ENCODE measurements at places on chromosomes 2 and 18.

- DNase-seq = no peak
Measured at GRCh38 chr18:6830916-6831315, 101.4 kb downstream of the ARHGAP28 start.

DNA sequence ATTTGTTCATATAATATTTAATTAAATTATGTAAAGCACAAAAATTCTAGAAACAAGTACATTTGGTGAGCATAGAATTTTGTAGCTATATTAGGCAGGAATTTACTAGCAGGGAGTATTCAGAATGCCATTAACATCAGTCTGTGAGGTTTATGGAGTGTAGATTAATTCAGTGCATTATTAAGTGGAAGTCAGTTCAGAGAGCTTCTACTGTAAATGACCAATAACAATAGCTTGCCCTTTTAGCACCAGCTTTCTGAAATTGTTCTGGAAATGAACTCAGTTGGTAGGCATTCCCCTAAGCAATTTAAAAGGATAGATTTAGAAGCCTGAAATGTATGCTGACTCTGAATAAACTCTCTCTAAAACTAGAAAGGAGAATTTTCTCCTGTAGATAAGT lies 208.2 kb upstream of the CNTNAP5 start:
- DNase-seq = no peak

DNA sequence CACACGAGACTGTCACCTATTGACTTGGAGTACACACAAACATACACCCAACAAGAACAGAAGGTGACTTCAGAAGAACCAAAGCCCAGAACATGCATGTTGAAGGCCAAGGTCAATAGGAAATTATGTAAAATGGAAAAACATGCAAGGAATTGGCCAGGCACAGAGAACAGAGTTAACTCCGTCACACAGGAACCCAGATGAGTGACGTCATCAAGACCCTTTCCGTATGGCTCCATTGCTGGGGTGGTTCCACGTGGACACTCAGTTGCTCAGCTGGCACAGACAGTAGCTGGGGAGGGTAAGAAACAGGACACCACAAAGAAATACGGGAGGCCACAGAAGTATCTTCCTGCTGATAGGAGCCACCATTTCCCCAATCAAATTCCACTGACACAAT lies 18.4 kb downstream of the SOX11 start:
- no peak for DNase-seq

GRCh38 chr2:62144689-62145477 lies 51.0 kb upstream of the B3GNT2 start:
- DNase-seq = no peak

GRCh38 chr2:57141269-57141668 lies 905.3 kb upstream of the VRK2 start:
- DNase-seq = no peak

- no peak for DNase-seq
Measured at GRCh38 chr2:50492477-50492851, 539.5 kb downstream of the NRXN1 start.

DNA sequence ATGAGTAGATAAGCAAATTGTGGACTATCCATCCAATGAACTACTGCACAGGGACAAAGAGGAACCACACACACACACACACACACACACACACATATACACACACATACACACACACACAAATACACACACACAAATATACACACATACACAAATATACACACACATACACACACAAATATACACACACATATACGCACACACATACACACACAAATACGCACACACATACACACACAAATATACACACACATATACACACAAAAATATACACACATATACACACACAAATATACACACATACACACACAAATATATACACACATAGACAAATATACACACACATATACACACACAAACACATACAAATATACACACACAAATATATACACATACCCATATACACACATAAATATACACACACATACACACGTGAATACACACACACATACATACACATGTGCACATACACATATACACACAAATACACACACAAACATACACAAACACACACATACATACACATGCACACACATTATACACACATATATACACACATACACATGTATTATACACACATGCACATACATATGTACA lies 19.8 kb upstream of the EFHD1 start:
- no peak for DNase-seq

DNA sequence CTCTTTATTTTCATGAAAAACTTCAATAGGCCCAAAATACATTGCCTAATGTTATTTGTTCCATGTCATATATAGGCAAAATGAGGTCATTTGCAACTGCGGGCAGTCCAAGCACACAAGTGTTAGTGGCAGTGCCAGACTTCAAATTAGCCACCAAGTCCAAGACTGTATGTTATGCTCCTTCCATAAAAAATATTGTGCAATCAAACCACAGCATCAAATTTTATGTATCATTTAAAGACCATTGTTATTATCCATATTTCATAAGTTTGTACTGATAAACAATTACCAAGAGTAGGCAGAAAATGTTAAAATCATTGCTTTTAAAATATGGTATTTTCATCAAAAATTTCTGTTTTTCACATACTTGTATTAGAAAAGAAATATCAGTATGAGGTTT lies 54.1 kb downstream of the XIRP2 start:
- no peak for DNase-seq

DNA sequence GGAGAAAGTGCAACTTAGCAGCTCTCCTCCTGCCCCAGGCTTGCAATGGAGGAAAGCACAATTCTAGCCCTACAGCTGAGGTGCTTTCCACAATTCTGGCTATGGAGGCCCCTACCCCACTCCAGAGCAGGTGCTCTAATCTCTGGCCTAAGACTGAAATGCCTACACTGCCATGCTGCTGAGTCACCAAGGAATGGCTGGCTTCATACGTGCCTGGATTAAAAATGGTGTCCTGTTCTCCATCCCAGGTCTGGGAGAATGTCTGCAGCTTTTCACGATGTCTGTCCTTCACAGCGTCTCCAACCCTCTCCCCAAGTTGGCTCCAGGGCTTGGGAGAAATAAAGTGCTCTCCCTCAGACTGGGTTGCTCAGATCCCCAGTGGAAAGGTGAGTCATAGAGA lies 48.5 kb downstream of the MBOAT2 start:
- DNase-seq = no peak

- DNase-seq = no peak
Measured at GRCh38 chr2:59900728-59901452, 652.6 kb downstream of the BCL11A start.

- DNase-seq = no peak
Measured at GRCh38 chr2:95359501-95359930, 43.0 kb upstream of the FAHD2A start.

GRCh38 chr18:9609190-9609589 lies 5.2 kb downstream of the PPP4R1 start:
- no peak for DNase-seq

GRCh38 chr2:231929961-231930592 lies 3.9 kb upstream of the NPPC start:
- DNase-seq = no peak

DNA sequence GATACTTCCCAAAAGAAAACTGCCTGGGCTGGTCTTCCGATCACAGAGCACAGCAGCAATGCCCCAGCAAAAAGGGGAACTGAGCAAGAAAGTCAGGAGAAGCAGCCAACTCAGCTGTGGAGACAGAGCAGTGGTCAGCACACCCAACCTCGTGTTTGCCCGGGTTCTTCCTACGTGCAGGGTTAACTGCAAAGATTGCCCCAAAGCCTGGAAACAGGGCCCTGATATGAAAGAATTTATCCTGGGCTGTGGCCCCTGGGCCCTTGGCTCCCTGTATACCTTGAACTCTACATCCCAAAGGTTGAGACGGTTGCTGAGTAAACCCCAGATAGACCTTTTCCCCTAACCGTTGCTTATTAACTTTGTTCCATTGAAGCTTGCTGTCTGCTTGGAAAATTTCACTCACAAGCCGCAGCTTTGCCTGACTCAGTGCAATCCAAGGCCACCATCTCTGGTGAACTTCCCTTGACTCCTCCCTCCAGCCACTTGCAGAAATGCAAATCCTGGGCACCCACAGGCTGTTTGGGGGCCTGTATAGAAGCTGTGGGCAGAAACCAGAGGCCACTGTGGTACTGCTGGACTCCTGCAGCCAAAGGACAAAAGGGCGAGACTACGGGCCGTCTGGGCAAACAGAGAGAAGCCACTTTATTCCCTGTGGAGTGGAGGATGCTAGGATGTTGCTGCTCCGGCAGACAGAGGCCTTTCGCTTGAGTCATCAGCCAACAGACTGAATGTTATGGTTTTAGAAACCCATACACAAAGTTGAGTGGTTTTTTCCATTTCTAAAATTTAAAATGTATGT lies 18.2 kb downstream of the NRP2 start:
- DNase-seq = no peak

- DNase-seq = peak; percentile 52
Measured at GRCh38 chr2:202376460-202377206, 506 bp downstream of the BMPR2 start.

DNA sequence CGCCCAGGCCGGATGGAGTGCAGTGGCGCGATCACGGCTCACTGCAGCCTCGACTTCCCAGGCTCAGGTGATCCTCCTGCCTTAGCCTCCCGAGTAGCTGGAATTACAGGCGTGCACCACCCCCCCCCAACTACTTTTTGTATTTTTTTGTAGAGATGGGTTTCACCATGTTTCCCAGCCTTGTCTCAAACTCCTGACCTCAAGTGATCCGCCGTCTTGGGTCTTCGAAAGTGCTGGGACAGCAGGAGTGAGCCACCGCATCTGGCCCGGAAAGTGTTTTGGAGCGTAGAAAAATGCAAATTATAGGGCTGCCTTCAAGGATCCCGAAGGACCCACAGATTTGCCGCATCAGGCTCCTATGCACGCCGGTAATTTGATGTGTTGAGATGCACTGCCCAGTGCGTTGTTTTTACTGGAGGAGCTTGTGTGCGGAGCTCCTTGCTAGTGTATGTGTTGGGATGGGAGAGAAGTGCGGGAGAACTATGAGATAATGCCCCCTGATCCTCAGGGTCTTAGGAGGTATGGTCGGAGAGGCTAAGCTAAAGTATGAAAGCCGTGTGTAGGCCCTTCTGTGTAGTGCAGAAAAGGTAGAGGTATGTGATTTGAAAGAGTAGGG lies 1.2 kb upstream of the CLASP1 start:
- peak; percentile 37 for DNase-seq

DNA sequence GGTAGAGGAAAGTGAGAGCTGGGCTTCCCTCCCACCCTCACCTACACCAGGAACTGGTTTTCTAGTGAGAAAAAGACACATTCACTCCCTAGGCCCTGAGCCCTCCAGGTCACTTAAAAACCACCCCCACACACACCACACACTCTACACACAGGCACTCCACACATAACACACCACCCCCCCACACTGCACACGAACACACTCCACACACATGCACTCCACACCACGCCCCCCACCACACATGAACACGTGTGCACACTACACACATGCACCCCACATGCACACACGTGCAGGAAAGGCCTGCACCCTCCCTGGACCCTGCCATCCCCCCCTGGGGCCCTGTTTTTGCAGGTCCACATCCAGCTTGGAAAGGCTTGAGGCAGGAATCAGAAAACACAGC lies 67.6 kb downstream of the RALBP1 start:
- no peak for DNase-seq

- DNase-seq = peak; percentile 62
Measured at GRCh38 chr18:51153659-51154371, 43.7 kb downstream of the MEX3C start.

DNA sequence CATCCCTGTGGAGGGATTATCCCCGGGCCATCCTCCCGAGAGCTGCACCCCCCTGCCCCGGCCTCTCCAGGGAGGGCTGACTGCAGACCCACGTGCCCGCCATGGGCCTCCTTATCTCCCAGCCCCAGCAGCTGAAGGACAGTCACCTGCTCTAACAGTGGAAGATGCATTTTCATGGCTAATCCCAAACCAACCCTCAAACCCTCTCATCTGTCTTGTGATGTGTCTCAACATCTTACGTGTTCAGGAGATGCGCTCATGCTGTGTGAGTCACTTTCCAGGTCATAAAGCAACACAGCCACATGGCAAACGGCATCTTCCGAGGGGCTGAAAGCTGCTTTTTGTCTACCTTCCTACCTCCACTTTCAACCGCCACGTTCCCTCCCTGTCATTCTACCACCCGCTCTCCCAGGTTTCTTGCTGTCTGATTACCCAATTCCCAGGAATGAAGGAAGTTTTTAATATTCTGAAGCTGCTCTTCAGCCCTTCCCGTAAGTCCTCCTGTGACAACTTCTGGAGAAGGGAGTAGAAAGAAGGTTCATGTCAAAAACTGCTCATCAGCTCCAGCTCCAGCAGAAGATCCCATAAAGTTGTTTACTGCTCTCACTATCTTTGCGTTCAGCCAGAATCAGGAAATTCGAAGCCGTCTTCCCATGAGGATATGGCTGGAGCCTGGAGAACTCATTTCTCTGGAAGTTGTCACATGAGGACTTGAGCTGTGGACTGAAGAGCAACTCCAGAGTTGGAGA lies 54.5 kb downstream of the MBP start:
- DNase-seq = no peak

DNA sequence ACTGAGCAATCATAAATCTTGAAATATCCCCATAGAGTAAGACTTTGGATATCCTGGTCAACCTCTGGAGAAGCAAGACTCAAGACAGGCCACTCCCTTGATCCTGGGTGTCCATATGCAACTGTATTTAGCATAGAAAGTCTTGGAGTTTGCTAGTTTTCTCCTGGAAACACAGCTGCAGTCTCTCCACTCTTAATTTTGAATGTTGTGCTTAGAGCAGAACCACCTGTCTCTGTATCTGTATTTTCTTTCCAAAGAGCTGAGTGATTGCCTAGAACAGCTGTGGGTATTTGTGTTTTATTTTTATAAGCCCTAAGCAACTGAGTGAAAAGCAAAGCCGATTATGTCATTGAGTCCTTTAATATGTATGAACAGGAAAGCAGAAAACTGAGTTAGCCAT lies 64.1 kb upstream of the ADAM23 start:
- DNase-seq = no peak

DNA sequence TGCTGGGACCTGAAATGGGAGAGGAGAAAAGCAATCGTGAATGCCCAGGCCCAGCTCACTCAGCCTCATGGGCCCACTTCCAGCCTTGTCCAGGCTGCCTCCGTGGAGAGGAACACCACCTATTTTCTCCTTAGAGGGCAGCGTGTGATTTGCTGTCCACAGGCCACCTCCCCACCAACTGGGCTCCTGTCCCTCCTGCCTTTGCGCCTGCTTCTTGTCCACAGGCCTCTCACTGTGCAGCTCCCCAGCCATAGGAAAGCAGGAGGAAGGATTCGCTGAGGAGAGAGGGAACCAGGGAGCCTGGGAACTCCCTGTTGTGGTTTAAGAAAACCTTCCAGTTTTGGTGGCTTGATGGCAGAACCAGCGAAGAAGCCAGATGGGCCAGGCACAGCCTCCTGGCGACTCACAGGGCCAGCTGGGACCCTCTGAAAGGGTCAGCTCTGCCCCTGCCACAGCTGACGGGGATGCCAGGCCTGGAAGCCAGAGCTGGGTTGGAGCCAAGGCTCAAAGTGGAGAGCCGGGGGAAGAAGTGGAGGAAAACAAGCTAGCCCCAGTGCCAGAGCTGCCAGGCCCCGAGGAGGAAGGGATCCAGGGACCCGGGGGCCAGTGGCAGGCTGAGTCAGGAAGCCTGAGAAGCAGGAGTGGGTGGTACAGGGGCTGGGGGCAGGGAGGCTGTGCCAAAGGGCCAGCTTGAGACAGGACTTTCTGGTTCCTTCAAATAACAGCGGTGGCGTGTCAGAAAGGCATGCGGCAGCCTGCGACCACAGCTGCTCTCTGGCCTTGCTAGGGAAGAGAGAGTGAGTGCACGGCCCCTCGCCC lies 9.9 kb downstream of the TMBIM1 start:
- no peak for DNase-seq

- no peak for DNase-seq
Measured at GRCh38 chr18:21943456-21943855, 202.9 kb downstream of the MIB1 start.
